SK-N-MC (cell line): ENCODE measurements at places on chromosomes 12 and 14.

GRCh38 chr12:50249464-50250182 lies 33.7 kb downstream of the LIMA1 start:
- DNase-seq: no peak

- DNase-seq: no peak
These were observed 46.9 kb downstream of the RAD52 start for GRCh38 chr12:902581-902980.

GRCh38 chr14:99605299-99605961 lies 1.4 kb upstream of the CCDC85C start:
- DNase-seq: no peak

DNA sequence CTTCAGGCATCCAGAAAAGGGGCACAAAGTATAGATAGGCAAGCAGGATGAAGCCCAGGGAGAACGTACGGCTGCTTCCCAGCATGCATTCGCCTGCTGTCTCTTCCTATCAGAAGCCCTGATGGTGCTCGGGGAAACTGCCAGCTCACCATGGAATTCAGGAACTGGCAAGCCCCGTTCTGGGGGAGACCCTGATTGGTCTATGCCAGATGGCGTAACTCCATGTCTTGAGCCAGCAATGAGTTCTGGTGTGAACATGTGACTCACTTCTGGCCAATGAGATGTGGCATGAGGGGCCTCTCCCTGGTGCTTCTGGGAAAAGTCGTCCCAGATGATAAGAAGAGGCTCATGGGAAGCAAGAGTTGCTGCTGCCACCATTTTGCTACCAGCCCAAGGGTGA lies 270.8 kb downstream of the BCL11B start:
- DNase-seq: no peak

- no peak for DNase-seq
These were observed 6.5 kb upstream of the VRK1 start for GRCh38 chr14:96790706-96791105.
